ENCODE measurements at places on chromosomes 5 and 9.

GRCh38 chr5:125604104-125604503, 819.1 kb upstream of the GRAMD2B start:
- DNase-seq, result no peak

- DNase-seq, result no peak
Measured at GRCh38 chr5:124064956-124065355, 553.0 kb downstream of the CSNK1G3 start.

GRCh38 chr9:102569436-102569835, 425.7 kb upstream of the CYLC2 start:
- DNase-seq, result no peak

- no peak for DNase-seq
Measured at GRCh38 chr9:111743275-111743674, 51.5 kb downstream of the SHOC1 start.

- DNase-seq, result no peak
Measured at GRCh38 chr5:64213011-64213410, 47.4 kb downstream of the RNF180 start.

DNA sequence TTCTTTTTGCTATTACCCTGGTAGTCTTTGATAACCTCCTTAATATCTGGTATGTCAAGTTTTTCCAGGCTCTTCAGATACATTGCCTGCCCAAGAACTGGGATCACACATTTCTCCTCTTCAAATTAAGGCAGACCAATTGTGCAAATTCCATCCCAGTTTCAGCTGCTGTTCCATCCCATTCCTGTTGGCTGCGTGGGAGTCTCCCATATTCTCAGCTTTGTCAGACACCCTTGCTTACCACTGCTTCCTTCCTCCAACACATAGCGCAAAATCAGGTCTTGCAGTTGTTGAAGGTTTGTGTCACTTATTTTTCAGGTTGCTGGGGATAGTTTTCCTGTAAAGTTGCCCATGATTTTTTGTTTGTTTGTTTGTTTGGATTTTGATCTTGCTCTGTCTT, 15.2 kb downstream of the HCN1 start:
- DNase-seq, result no peak

- no peak for DNase-seq
Measured at GRCh38 chr9:86303316-86303975, 21.1 kb upstream of the ISCA1 start.

Measured in BE2C (cell line).